GM12878 (cell line): ENCODE measurements at places on chromosomes 7 and 10. TPM values are rescaled to one million over a fixed set of nuclear protein-coding genes. Genes with fewer than 3 reads are reported as not detected.

The OR2A1 gene
- 0.08 and 0.24 TPM in 2 replicates for polyA plus RNA-seq

The RHOBTB1 gene
- polyA plus RNA-seq: not detected in 2 replicates

The AASS gene
- polyA plus RNA-seq: 0.05 and 0.62 TPM in 2 replicates

DNA sequence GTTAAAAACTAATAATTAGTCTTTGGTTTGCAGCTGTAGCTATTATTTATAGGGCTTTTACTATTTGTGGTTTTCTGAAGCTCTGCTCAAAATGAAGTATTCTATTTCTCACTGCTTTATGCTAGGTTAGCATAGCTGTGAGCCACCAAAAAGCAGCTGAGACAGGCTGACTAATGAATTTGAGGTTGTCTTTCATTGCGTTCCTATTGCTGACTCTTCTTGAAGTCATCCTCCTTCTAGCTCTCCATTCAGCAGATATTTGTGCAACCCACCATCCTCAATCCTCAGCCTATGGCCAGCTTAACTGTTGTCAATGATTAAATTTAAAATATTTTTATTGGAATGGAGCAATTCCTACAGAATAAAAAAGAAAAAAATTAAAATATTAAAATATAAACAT, 2.1 kb upstream of the RALA start:
- H3K4me1 ChIP-seq: peaks cover 11% of the 10 kb centered on the region
- no peak for DNase-seq

- H3K27me3 ChIP-seq: peaks cover 3% of the 10 kb centered on the region; the same call in 1 of the 2 replicates
- no peaks in the 10 kb centered on the region for H3K36me3 ChIP-seq
- DNase-seq: no peak
- H3K4me3 ChIP-seq: no peak overlapping the region
- no peak overlapping the region for H3K27ac ChIP-seq
Measured at GRCh38 chr7:137609500-137609899, 237.3 kb downstream of the DGKI start.

DNA sequence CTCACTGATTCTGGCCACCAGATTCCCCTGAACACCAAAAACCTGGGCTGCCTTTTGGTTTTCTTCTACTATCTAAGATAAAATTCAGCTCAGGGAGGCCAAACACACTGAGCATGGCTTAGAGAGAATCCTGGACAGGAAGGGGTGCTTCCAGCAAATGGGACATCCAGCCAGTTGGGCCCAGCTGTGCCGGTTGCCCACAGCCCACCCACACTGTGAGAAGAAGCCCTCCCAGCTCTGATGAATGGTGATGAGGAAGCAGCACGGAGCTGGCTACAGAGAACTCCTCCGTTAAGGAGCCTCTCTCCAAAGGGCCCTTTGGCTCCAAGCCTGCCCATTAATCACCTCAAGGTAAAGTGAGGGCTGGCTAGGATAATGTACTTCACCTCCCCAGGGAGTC, 15.9 kb downstream of the LRRC18 start:
- no peak for DNase-seq
- H3K4me1 ChIP-seq: no peaks in the 10 kb centered on the region
- H3K27me3 ChIP-seq: no peaks in the 10 kb centered on the region
- no peak overlapping the region for H3K27ac ChIP-seq
- H3K36me3 ChIP-seq: peaks cover 3% of the 10 kb centered on the region

GRCh38 chr10:124262234-124262865, 156.4 kb downstream of the OAT start:
- no peak overlapping the region for H3K4me3 ChIP-seq
- H3K4me1 ChIP-seq: no peaks in the 10 kb centered on the region
- H3K27me3 ChIP-seq: no peaks in the 10 kb centered on the region
- DNase-seq: no peak
- no peak overlapping the region for H3K27ac ChIP-seq
- no peaks in the 10 kb centered on the region for H3K36me3 ChIP-seq

- H3K36me3 ChIP-seq: no peaks in the 10 kb centered on the region
- no peak for DNase-seq
- no peak overlapping the region for H3K27ac ChIP-seq
- no peaks in the 10 kb centered on the region for H3K4me1 ChIP-seq
Measured at GRCh38 chr7:111633878-111634277, 71.6 kb upstream of the IMMP2L start.

DNA sequence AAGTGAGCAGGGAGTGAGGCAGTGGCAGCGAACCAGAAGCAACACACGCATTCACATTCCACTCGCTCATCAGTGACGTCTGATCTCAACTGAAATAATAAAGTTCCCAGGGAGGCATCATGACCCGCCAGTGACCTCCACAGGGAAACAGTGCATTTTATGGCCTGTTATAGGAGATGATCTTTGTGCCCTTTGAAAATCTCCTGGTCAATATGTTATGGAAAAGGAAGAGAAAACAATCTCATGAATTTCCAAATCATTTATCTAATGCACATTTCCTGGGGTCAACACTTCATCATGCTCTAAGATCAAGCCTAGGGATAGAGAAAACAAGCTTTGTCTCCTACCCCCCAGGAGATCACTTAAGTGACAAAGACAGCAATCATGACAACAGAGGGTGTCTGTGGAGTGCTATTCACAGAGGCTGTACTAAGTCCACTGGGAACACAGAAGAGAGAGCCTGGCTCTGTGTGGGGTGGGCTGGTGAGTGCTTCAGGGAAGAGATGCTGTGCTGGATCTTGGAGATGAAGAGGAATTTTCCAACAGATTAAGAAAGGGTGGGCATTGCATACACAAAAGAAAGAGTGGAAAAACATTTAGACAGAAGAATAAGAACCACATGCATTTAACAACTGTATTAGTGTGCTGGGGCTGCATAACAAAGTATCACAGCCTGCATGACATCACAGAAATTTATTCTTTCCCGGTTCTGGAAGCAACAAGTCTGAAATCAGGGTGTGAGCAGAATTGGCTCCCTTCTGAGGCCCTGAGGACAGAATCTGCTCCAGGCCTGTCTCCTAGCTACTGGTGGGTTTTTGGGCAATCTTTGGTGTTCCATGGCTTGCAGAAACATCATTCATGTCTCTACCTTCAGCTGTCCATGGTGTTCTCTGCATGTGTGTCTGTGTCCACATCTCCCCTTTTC, 613.9 kb upstream of the IGFBP3 start:
- H3K4me3 ChIP-seq: no peak overlapping the region
- DNase-seq: no peak
- no peaks in the 10 kb centered on the region for H3K36me3 ChIP-seq
- no peaks in the 10 kb centered on the region for H3K27me3 ChIP-seq
- no peaks in the 10 kb centered on the region for H3K4me1 ChIP-seq
- no peak overlapping the region for H3K27ac ChIP-seq

- H3K4me1 ChIP-seq: no peaks in the 10 kb centered on the region
- H3K27ac ChIP-seq: no peak overlapping the region
- H3K27me3 ChIP-seq: no peaks in the 10 kb centered on the region; the same call in 1 of the 2 replicates
- DNase-seq: no peak
- no peak overlapping the region for H3K4me3 ChIP-seq
Measured at GRCh38 chr10:75978213-75978612, 546.8 kb downstream of the LRMDA start.

DNA sequence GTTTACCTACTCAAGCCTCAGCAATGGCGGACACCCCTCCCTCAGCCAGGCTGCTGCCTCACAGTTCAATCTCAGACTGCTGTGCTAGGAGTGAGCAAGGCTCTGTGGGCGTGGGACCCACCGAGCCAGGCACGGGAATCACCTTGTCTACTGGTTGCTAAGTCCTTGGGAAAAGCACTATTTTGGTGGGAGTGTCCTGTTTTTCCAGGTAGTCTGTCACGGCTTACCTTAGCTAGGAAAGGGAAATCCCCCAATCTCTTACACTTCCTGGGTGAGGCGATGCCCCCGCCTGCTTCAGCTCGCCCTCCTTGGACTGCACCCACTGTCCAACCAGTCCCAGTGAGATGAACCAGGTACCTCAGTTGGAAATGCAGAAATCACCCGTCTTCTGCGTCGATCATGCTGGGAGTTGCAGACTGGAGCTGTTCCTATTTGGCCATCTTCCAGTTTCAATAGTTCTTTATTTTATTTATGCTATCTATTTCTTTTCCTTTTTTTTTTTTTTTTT, at the start of gene HYAL4:
TSS of gene HYAL4 (plus strand) at position 458 of the 508 bp plus-strand sequence. CDS start 23,105 bp downstream, outside the sequence.
- H3K27me3 ChIP-seq: no peaks in the 10 kb centered on the region
- no peaks in the 10 kb centered on the region for H3K4me1 ChIP-seq
- no peak within 1 kb of the TSS for H3K4me3 ChIP-seq
- H3K27ac ChIP-seq: no peak within 1 kb of the TSS
- no peaks in the 10 kb centered on the region for H3K36me3 ChIP-seq

DNA sequence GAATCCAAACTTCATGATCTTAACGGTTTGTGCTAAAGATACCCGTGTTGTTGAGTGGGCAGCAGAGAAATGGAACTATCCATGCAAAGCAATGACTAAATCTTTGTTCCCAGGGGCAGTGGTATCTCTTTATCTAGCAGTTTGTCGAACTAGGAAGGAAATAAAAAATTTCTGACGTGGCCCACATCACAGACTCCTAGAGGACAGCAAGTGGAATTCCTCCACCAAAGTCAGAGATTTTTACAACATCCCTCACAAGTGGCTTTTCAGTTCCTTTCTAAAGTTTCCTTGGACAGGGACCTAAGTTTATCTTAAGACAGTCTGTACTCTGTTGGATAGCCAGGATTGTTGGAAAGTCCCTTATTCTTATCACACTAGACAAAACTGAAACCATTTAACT, 136.0 kb downstream of the RAPGEF5 start:
- H3K36me3 ChIP-seq: no peaks in the 10 kb centered on the region
- no peaks in the 10 kb centered on the region for H3K4me1 ChIP-seq
- no peak for DNase-seq
- no peak overlapping the region for H3K27ac ChIP-seq
- no peaks in the 10 kb centered on the region for H3K27me3 ChIP-seq

DNA sequence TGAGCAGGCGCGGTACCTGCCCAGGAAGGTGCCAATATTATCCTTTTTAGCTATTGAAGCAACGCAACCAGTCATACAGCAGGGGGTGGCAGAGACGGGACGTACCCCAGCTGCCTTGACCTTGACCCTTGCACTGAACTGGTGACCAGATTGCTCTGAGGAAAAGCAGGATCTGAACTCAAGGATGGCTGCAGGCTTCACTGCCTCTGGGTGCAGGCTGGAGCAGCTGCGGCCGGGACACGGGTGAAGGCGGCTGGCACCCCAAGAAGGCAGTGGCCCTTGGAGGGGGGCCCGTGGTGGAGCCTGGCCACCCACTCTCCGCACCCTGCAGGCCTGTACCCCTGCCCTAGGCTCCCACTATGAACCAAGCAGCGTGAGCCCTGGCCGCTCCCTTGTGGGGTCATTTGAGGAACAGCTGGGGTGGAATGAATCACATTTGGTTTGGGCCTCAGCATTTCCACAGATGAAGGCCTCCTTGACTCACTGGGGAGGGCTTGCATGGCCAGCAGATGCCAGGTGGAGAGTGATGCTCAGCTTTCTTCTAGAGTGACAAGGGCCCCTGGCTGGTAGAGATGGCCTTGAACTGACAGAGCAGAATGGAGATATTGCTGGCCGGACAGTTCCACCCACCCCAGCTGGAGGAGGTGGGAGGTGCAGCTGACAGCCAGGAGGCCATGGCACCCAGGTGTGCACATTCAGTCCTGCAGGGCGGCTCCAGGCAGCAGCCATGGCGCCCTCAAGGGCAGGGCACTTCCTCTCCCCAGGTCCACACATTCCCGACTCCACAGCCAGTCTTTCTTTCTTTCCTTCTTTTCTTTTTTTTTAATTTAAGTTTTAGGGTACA, 218.7 kb downstream of the WDR37 start:
- no peak for DNase-seq
- H3K4me1 ChIP-seq: no peaks in the 10 kb centered on the region
- H3K4me3 ChIP-seq: no peak overlapping the region
- H3K27me3 ChIP-seq: no peaks in the 10 kb centered on the region
- no peak overlapping the region for H3K27ac ChIP-seq

- no peaks in the 10 kb centered on the region for H3K4me1 ChIP-seq
- DNase-seq: no peak
- H3K27me3 ChIP-seq: no peaks in the 10 kb centered on the region
- no peak overlapping the region for H3K4me3 ChIP-seq
- no peaks in the 10 kb centered on the region for H3K36me3 ChIP-seq
Measured at GRCh38 chr7:106170651-106171050, 58.5 kb upstream of the SYPL1 start.

GRCh38 chr7:45028138-45028919, 28.3 kb downstream of the CCM2 start:
- peak overlapping the region; percentile 58 for H3K4me3 ChIP-seq
- peaks cover 40% of the 10 kb centered on the region for H3K4me1 ChIP-seq
- H3K27ac ChIP-seq: peak overlapping the region; percentile 98

DNA sequence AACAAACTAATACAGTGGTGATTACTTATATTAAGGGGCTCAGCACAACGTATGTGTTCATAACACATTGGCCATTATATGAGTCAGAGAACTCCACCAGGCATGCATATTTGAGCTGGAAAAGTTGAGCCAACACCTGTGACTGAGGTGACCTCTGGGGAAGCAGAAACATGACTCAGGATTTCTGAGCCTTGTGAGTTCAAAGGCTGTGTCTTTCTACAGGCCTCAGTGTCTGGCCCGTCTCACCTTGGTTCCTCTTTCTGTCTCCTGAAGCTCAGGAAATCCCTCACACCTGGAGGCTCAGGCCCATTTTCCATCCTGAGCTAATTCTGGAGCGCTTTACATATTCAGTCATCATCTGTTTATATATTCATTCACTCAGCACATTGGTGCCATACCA, 230.9 kb upstream of the AGK start:
- no peak overlapping the region for H3K4me3 ChIP-seq
- no peaks in the 10 kb centered on the region for H3K4me1 ChIP-seq
- no peaks in the 10 kb centered on the region; the same call in 1 of the 2 replicates for H3K27me3 ChIP-seq
- H3K27ac ChIP-seq: no peak overlapping the region
- no peaks in the 10 kb centered on the region for H3K36me3 ChIP-seq

- no peak overlapping the region for H3K27ac ChIP-seq
- H3K27me3 ChIP-seq: no peaks in the 10 kb centered on the region
- H3K36me3 ChIP-seq: no peaks in the 10 kb centered on the region
- DNase-seq: no peak
Measured at GRCh38 chr7:89771003-89771636, 383.1 kb upstream of the STEAP1 start.

GRCh38 chr7:136033413-136034031, 56.4 kb upstream of the MTPN start:
- no peak for DNase-seq
- H3K36me3 ChIP-seq: no peaks in the 10 kb centered on the region
- H3K27me3 ChIP-seq: no peaks in the 10 kb centered on the region
- no peak overlapping the region for H3K4me3 ChIP-seq
- peaks cover 4% of the 10 kb centered on the region for H3K4me1 ChIP-seq

DNA sequence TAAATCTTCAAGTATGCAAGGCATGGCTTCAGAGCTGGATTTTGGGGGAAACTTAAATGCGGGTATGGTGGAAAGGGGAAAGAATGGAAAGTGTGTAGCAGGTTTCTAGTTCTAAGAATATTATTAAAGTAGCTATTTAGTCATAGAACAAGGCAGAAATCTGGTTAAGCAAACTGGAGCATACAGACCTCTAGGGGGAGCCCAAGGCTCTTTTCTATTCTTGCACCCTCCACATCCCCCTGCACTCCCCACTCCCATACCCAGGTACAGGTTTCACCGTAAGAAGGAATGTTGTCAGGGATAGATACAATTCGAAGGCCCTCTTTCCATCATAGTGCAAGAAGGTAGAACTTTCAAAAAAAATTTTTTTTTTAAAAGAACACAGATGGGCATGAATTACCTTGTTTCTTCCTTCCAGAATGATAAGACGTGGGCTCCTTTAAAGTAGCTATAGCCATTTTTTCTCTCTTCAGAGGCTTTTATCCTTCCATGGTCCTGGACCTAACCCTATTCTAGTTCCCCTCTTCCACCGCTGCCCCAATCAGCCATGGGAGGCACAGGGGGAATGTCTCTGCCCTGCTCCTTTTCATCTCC, 41.5 kb upstream of the SMIM30 start:
- H3K27ac ChIP-seq: no peak overlapping the region
- H3K27me3 ChIP-seq: no peaks in the 10 kb centered on the region
- H3K36me3 ChIP-seq: no peaks in the 10 kb centered on the region
- DNase-seq: no peak
